ENCODE measurements at places on chromosomes 3 and 15. TPM values are rescaled to one million over a fixed set of nuclear protein-coding genes. Genes with fewer than 3 reads are reported as not detected.

Gene STRA6
- not detected for total RNA-seq

DNA sequence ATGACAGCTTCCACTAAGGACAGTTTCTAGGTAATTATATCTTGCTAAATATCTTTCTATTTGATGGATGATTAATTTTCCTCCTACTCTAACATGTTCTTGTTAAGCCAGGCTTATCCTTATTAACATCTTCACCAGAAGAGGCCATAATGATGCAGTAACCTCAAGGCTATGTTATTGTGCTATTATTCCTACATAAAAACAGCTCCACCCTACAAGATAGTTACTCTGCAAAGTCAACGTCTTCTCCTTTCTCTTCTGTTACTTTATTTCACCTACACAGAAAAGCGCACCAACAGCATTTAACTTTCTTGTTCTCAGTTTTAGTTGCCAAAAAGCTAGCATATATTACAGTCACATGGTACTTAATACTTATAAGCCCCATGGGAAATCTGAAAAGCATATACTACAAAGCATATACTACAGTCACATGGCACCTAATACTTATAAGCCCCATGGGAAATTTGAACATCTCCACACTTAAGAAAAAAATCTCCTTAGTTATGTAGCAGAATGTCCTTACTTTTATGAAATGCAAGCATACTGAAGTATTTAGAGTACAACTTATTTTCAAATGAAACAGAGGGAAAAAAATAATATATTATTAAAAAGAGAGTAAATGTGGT, 13.4 kb downstream of the ADAM10 start:
- no peak for DNase-seq

GRCh38 chr15:66169023-66169422, 84.5 kb downstream of the MEGF11 start:
- DNase-seq, result no peak

- no peak for DNase-seq
These were observed 289.9 kb upstream of the ATP11B start for GRCh38 chr3:182503401-182503800.

Gene ROPN1
- total RNA-seq, result 6.1 TPM

Gene UROC1
- not detected for total RNA-seq

GRCh38 chr15:26261413-26261812, 398.3 kb upstream of the ATP10A start:
- DNase-seq, result no peak

GRCh38 chr3:170154084-170154483, 27.4 kb downstream of the PHC3 start:
- no peak for DNase-seq

GRCh38 chr15:98845138-98845884, 162.3 kb downstream of the PGPEP1L start:
- no peak for DNase-seq

Gene EFCC1
- 1.8 TPM for total RNA-seq

Gene OR5H14
- total RNA-seq, result not detected

GRCh38 chr3:160607826-160608225, 42.5 kb upstream of the KPNA4 start:
- DNase-seq, result no peak

DNA sequence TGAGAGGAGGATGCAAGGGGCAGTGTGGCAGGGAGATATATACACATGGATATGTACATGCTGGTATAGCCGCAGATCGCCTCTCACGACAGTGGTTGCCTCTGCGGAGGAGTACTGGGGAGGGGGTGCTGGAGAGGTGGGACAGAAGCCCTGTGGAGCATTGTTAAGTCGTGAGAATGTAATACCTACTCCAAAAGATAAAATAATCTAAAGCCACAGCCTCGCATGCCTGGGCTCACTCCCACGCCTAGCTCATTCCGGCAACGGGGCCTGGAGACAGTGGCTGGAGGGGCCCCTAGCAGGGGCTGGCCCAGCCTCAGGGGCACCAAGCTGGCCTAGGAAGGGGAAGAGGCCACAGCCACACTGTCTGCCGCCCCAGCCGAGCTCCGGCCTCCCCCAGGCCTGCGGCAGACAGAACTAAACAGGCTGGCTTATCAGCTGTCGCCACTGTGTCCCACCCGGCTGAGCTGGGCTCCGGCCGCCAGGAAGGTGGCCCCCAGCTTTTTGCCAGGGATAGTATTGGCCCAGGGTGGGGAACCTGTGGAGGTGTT, 65.1 kb upstream of the LCTL start:
- no peak for DNase-seq

All from breast epithelium (tissue), 4 donors.